ENCODE measurements at places on chromosomes 11 and 22. TPM values are rescaled to one million over a fixed set of nuclear protein-coding genes. Genes with fewer than 3 reads are reported as not detected.

DNA sequence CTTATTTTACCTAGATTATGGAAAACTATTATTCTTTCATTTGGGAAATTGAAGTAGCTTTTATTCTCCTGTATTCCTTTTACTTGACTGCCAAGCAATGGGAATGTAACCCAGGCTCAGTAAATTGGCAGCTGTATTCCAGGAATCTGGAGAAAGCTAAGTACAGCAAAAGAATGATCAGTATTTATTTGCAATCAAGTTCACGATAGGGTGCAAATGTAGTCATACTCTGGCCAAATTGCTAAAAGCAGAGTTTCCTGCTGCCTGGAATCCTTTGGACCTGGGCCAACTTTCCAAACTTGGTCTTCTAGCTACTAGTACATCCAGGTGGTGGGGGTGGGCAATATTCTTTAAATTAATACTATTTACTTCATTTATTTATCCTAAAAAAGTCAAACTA, 286.0 kb upstream of the CTSC start:
- H3K36me3 ChIP-seq, result no peaks in the 10 kb centered on the region
- no peaks in the 10 kb centered on the region for H3K4me1 ChIP-seq
- no peak overlapping the region for H3K4me3 ChIP-seq

GRCh38 chr11:124751391-124751740, 689 bp downstream of the VSIG2 start:
- no peak for DNase-seq
- H3K4me1 ChIP-seq, result no peaks in the 10 kb centered on the region
- no peak overlapping the region for H3K27ac ChIP-seq
- no peaks in the 10 kb centered on the region for H3K36me3 ChIP-seq

- no peak for DNase-seq
- no peaks in the 10 kb centered on the region for H3K36me3 ChIP-seq
- no peak overlapping the region for H3K27ac ChIP-seq
- H3K4me1 ChIP-seq, result no peaks in the 10 kb centered on the region
Measured at GRCh38 chr22:46042786-46043185, 65.8 kb upstream of the WNT7B start.

DNA sequence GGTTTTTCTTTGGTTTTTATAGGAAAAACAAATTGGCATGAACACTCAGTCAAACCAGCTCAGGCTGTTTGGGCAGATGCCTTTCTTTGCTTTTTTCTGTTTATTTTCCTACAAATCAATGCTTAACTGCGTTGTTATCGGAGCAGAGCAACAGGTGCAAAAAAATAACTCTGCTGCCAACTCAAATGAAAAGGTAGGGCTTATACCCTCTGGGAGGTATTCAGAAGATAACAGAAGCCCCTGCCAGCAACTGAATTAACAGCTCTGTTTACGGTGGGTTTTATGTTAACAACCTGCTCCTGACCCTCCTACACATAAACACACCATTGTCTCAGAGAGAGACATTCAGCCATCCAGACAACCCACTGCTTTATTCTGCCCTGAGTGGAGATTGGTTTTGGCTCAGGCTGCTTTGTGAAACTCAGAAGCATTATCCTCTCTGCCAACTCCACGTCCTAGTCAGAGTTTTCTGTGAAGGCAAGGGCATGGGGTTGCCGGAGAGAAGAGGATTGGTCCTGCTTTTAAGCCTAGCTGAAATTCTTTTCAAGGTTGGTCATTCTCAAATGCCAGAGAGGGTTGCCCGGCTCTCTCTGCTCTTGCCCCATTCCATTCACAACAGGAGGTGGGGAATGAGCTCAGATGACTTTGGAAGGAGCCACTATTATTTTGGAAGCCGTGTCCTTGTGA, 11.4 kb downstream of the EHF start:
- H3K27me3 ChIP-seq, result no peaks in the 10 kb centered on the region
- no peak for DNase-seq
- no peak overlapping the region for H3K27ac ChIP-seq

- no peaks in the 10 kb centered on the region for H3K36me3 ChIP-seq
- no peak overlapping the region for H3K4me3 ChIP-seq
- H3K4me1 ChIP-seq, result no peaks in the 10 kb centered on the region
- peaks cover 6% of the 10 kb centered on the region for H3K27me3 ChIP-seq
Measured at GRCh38 chr11:72209101-72209500, 7.5 kb upstream of the FOLR2 start.

DNA sequence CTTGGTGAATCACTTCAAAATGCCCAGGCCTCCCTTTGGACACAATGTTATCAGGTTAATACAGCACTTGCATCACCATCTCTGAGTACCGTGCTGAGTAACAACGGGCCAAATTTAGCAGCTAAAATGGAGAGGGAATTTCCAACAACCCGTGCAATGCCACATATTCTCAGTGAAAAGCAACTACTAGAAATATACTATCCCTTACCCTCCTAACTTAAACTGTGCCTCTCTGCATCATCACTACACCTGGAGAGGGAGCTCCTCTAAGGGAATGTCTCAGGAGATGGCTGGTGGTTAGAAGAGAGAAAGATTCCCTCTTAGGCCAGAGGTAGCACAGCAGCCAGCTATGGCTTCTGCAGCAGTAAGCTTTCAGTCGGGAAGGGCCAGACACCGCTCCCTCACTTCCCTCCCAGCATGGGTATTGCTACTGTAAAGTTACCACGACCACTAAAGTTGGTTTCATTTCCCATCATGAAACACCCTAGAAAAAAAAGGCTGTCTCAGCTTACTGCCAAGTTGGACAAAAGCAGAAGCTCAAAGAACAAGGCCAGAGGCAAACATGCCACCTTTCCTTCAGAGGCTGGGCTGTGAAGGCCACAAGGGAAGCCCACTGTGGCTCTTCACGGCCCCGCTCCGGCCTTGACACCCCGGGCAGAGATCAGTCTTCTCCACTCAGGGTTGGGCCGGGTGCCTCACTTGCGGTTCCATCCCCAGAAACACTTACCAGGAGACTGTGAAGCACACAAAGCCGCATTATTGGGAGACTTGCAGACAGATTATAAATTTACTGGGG, 3.9 kb downstream of the MAML2 start:
- no peak overlapping the region for H3K4me3 ChIP-seq
- H3K36me3 ChIP-seq, result no peaks in the 10 kb centered on the region
- DNase-seq, result peak; percentile 80
- H3K27me3 ChIP-seq, result no peaks in the 10 kb centered on the region
- peaks cover 49% of the 10 kb centered on the region for H3K4me1 ChIP-seq

- DNase-seq, result no peak
- H3K4me1 ChIP-seq, result no peaks in the 10 kb centered on the region
- no peaks in the 10 kb centered on the region for H3K36me3 ChIP-seq
- peaks cover 31% of the 10 kb centered on the region for H3K27me3 ChIP-seq
- H3K27ac ChIP-seq, result no peak overlapping the region
Measured at GRCh38 chr22:19519041-19519926, 4.9 kb downstream of the CLDN5 start.

GRCh38 chr22:48784701-48785503, 1042.8 kb downstream of the BRD1 start:
- no peak for DNase-seq
- H3K27me3 ChIP-seq, result no peaks in the 10 kb centered on the region
- H3K4me3 ChIP-seq, result no peak overlapping the region
- no peak overlapping the region for H3K27ac ChIP-seq

- peaks cover 12% of the 10 kb centered on the region for H3K27me3 ChIP-seq
- H3K4me1 ChIP-seq, result no peaks in the 10 kb centered on the region
- no peak for DNase-seq
- H3K27ac ChIP-seq, result no peak overlapping the region
Measured at GRCh38 chr11:61959678-61960077, 7.8 kb downstream of the FTH1 start.

- H3K27ac ChIP-seq, result no peak overlapping the region
- H3K27me3 ChIP-seq, result no peaks in the 10 kb centered on the region
- no peak for DNase-seq
- H3K36me3 ChIP-seq, result no peaks in the 10 kb centered on the region
Measured at GRCh38 chr11:2129308-2129698, 9.9 kb downstream of the IGF2 start.

DNA sequence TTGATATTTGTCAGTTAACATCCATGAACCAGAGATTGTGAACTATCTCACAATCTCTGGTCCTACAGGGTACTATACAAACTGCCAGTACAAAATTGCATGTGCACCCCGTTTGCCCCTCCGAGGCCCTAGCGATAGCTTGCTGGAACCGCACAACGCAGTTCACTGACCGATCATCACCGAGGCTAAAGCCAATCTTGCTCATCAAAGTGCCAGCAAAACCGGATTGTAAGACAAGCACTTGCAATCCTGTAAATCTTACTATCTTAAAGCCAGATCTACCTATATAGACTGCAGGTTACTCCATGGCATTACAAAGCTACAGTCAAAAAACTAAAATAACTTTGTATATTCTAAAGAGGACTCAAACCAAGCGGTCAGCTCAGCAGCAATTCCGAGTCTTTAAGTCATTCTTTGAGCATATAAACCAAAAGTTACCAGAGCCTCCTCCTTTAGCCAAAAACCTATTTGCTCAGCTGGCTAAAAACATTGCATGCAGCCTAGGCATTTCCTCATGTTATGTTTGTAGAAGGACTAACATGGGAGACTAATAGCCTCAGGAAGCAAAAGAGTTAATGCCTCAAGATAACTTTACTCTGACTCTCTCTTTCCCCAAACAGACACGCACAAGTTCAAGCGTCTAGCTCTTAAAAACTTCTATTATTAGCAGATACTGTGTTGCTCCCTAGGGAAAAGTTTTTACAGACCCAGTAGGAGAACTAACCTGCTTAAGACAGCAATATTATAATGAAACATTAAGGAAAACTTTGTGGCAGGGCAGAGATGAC, 30.7 kb upstream of the CPT1A start:
- peaks cover 72% of the 10 kb centered on the region for H3K4me1 ChIP-seq
- H3K36me3 ChIP-seq, result no peaks in the 10 kb centered on the region
- H3K4me3 ChIP-seq, result peak overlapping the region; percentile 16

DNA sequence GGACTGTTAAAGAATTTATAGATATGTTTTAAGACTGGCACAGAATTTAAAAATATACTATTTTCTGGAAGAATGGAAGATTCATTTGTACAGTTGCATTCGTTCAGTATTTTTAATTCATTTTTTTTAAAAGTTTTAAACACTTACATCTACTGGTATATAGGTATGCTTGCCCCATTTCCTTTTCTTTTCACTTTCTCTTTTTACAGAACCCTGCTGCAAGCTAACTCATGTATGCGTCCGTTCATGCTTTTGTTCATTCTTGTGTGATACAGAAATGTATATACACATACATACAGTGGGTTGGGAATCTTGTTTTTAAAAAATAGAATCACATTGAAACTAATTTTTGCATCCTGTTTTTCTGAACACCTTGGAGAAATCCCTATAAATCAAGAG, 31.0 kb downstream of the PACS1 start:
- no peak overlapping the region for H3K4me3 ChIP-seq
- no peaks in the 10 kb centered on the region for H3K27me3 ChIP-seq
- DNase-seq, result no peak

DNA sequence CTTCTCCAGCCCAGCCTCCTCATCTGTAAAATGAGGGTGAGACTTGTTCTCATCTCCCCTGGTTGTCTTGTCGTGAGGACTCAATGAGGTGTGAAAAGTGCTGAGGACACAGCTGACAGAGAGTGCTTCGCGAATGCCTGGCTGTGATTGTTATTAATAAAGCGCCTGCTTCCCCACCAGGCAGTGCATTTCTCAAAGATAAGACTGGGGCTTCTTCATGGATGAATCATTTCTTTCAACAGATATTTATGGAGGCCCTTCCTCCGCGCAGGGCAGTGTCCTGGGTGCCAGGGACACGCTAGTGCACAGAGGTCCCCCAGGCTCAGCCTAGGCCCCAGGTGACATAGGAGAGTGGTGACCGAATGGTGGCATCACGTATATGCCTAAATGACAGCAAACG, 34.3 kb upstream of the SHISAL1 start:
- peaks cover 26% of the 10 kb centered on the region for H3K4me1 ChIP-seq
- DNase-seq, result no peak
- H3K27me3 ChIP-seq, result no peaks in the 10 kb centered on the region
- no peak overlapping the region for H3K27ac ChIP-seq

- no peaks in the 10 kb centered on the region for H3K4me1 ChIP-seq
- H3K27me3 ChIP-seq, result no peaks in the 10 kb centered on the region
- H3K27ac ChIP-seq, result no peak overlapping the region
- no peaks in the 10 kb centered on the region for H3K36me3 ChIP-seq
Measured at GRCh38 chr11:14637868-14638409, 5.7 kb upstream of the PDE3B start.

- no peak overlapping the region for H3K4me3 ChIP-seq
- peak; percentile 86 for DNase-seq
- peaks cover 15% of the 10 kb centered on the region for H3K4me1 ChIP-seq
- H3K27ac ChIP-seq, result no peak overlapping the region
- no peaks in the 10 kb centered on the region for H3K36me3 ChIP-seq
Measured at GRCh38 chr11:105177658-105178057, 38.1 kb upstream of the CARD18 start.

- H3K27ac ChIP-seq, result no peak overlapping the region
- no peak for DNase-seq
- H3K4me1 ChIP-seq, result no peaks in the 10 kb centered on the region
- no peaks in the 10 kb centered on the region for H3K36me3 ChIP-seq
Measured at GRCh38 chr11:112132737-112133136, 31.2 kb downstream of the IL18 start.

- H3K4me3 ChIP-seq, result no peak overlapping the region
- no peak overlapping the region for H3K27ac ChIP-seq
- no peaks in the 10 kb centered on the region for H3K36me3 ChIP-seq
- no peaks in the 10 kb centered on the region for H3K27me3 ChIP-seq
Measured at GRCh38 chr11:14422052-14422813, 63.2 kb upstream of the RRAS2 start.

Gene IL10RA
- not detected for polyA plus RNA-seq

Gene CLCF1
- 0.16 TPM for polyA plus RNA-seq

Gene CECR2
- polyA plus RNA-seq, result 4.6 TPM

Gene MMP1
- polyA plus RNA-seq, result 0.94 TPM

Gene INSC
- not detected for polyA plus RNA-seq

Gene ACR
- polyA plus RNA-seq, result not detected

Gene CRYBA4
- polyA plus RNA-seq, result 0.34 TPM

Gene RAB36
- polyA plus RNA-seq, result 7.1 TPM

Gene SOX6
- 7.0 TPM for polyA plus RNA-seq

Gene C22orf31
- polyA plus RNA-seq, result not detected
